Activated CD4-positive, alpha-beta T cell treated with anti-CD3 and anti-CD28 coated beads, Interleukin-2, amount 50 U/mL, for 48 hours (primary cell): ENCODE measurements at places on chromosomes 4 and X.

DNA sequence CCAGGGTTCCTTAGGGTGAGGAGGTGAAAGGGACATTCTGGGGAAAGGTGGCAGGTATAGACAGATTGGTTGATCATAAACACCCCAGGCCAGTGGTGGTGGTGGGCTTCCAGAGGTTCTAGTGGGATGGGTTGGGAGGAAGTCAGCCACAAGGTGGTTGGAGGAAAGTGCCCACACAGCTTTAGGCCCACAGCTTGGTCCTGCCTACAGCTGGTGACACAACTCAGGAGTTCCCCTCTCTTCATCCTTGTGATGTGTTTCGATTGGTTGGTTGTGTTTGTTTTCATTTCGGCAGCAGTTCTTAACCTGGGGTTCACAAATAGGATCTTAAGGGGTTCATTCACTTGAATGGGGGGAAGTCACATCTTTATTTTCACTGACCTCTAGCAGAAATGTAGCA, 157.0 kb downstream of the TMEM164 start:
- DNase-seq: no peak

DNA sequence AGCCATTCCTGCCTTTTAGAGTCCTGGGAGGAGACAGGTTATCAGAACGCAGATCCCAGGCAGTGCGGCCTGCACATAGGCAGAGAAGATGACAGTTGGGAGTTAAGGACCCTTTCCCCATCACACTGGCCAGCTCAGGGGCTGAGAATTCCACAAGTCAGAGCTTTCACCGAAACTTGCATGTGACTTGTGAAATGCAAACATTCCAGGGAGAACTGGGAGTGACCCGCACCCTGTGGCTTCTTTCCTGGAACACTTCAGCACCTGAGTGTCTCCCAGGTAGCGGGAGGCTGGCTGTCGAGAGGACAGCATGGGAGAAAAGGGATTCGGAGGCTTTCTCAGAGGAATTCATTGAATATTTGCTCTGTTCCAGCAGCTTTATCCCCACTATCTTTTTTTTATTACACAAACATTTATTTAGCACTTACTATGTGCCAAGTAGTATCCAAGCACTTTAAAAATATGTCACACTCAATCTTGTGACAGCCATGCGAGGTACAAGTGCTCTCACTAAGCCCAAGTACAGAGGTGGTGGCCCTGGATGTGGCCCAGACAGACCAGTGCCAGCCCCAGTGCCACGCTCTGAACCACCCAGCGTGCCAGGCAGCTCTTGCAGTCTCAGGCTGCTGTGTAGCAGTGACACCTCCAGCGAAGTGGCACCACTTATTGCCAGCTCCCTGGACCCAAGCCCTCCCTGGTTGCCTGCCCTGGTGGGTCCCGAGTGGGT, 100.5 kb downstream of the PHKA2 start:
- no peak for DNase-seq

- no peak for DNase-seq
Observed at GRCh38 chr4:128320656-128321055, 33.0 kb upstream of the PGRMC2 start.

DNA sequence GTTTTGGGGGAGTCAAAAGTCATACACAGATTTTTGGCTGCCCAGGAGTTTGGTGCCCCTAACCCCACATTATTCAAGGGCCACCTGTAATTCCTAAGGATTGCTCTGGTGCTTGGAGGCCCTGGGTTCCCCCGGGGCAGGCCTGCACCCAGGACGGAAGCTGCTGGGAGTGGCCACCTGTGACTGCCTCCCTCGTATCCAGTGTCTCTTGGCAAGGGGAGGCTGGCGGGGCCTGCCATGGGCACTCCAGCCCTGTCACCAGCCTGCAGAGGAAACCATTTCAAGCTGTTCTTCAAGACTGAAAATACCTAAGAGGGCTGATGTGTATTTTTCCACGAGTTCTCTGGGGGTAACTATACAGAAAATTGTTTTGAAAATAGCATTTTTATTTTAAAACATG, 24.5 kb upstream of the GPR78 start:
- no peak for DNase-seq

DNA sequence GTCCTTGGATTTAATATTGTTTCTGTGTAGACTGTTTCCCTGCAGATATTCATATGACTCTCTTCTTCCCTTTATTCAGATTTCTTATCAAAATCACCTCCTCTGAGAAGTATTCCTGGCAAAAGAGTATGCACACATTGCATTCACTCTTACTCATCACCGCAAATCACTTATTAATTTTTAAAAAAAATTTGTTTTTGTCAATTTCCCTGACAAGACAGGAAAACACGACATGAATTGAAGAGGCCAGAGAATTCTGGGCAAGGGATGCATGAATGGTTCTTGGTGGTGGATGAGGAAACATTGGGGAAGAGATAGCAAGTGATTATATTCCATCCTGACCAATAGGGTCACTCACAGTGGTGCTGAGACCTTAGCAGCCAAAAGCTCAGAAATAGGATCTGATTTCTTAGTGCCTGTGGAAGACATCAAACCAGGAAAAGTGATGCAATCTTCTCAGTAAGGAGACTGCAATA, 522.5 kb upstream of the AGA start:
- DNase-seq: no peak

- DNase-seq: no peak
Observed at GRCh38 chrX:34563804-34564203, 93.3 kb downstream of the TMEM47 start.

DNA sequence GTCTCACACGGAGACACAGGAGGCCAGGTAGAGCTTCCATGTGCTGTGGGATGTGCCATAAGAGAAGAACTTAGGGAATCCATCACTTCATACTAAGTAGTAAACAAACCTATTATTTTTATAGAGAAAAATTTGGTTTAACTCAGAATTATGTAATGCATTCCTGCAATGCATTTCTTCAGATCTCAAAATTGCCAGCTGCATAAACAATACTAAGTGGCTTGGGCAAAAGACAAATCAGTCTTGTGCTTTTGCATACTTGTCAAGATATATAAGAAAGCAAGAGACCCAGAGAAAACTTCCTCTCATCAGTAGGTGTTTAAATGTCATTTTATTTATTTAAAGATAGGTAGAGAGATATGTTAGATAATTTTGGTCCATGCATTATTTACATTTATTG, 382.1 kb upstream of the CTSO start:
- no peak for DNase-seq

DNA sequence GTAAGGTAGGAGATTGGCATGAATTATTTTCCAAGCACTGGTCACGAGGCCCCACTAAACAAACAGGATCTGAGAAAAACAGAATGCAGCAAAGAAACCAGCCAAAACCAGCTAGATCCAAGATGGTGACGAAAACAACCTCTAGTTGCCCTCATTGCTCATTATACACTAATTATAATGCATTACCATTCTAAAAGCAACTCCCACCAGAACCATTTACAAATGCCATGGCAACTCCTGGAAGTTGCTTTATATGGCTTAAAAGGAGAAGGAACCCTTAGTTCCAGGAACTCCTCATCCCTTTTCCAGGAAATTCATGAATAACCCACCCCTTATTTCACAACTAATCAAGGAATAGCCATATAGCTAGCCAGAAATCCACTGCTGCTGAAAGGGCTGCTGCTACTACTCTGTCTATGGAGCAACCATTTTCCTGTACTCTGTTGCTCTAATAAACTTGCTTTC, 69.3 kb downstream of the ABCB7 start:
- no peak for DNase-seq

DNA sequence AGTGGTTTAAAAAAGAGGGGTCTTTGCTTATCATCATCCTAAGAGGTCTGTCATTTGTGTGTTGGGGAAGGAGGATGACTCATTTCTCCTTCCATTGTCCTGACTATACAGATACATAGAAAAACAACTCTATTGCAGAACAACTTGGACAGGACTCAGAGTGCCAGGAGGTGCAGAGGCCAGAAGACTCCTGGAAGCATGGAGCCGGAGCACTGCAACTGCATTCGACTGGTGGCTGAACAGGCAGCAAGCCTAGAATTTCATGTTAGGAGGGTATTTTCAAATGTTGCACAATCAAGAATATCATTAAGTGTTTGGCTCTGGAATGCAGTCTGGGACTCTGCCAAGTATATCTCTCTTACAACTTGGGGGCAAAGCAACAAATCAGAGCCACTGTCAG, 35.0 kb upstream of the MAML3 start:
- no peak for DNase-seq
